GM10248 (cell line): ENCODE measurements at places on chromosomes 5 and 9.

GRCh38 chr9:14281876-14282275 is 32.1 kb downstream of the NFIB start:
- DNase-seq = no peak

- DNase-seq = no peak
Observed at GRCh38 chr5:15899481-15899880, 280.1 kb downstream of the MARCHF11 start.

DNA sequence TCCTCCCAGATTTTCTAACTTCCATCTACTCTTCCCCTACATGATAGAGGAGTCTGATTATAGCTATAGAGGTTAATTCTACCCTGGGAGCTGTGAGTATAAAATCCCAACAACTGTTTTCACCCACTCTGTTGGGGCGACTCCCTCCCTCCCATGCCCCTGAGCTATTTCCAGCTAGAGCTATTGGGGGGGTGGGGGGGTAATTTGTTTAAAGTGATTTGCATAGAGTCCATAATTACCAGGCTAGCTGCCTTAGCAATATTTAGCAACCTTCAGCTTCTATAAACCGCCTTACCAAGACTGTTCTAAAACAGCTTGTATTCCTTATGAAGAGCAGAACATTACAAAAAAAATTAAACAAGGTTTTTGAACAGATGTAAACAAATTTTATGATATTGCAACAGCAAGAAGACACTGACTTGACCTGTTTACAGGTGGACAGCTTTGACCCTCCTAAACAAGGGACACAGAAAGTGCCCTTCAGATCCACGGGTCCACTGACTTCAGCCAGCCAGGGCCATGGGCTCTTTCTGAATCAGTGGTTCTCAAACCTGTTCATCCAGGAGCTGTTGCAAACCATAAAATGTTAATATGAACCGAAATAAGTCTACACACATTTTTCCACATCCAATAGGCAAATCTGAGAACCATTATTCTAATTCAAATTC is 98.2 kb downstream of the OTULIN start:
- no peak for DNase-seq

DNA sequence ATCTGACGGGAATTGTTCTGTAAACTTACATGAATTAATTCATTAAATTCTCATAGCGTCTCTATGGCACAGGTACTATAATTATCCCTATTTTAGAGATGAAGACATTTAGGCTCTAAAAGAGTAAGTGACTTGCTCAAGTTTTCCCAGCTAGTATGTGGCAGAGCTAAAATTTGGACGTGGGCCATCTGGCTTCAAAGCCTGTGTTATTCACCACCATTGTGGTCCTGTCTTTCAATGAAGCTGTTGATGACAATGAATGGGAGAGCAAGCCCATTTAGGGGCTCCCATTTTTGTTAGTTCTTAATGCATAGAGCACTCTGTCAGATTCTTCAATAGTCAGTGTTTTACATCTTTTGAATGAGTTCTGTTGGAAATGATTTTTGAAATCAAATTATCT is 236.0 kb upstream of the CD180 start:
- no peak for DNase-seq

- no peak for DNase-seq
Observed at GRCh38 chr5:131371835-131372234, 108.0 kb downstream of the CDC42SE2 start.

DNA sequence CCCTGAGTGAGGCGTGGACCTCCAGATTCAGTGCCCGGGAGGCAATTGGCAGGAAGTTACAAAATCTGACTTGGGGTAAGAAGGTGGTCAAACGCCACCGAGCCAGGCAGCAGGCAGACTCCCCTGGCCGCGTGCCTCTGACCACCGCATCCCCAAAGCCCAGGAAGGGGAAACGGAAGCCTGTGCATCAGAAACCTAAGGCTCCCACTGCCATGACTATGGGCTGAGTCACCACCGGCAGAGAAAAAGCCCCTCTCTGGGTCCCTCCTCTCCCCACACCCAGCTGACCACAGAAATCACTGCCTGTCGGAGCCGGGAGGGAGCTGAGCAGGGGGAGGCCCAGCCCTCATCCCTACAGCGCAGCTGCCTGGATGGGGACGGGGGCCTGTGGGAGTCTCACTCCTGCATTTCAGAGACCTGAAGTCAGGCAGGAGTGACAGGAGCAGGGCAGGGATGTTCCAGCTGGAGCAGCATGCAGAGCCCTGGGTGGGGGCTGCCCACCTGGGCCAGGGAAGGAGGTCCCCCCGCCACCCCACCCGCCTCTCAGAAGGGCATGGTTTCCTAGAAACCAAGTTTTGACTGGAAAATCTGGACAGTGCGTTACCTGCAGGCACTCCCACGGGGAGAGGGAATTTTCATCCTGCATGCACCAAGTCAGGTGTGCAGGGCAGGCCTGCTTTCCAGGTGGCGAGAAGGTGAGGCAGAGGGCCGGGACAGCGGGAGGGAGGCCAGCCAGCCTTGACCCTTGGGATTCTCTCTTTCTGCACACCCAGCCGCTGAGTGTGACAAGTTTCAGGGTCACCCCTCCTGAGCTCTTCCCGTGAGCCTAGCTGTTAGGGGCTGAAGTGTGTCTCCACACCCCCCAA is 68.2 kb downstream of the LRSAM1 start:
- peak; percentile 55 for DNase-seq
